ENCODE measurements at places on chromosomes 4 and X.

- no peaks in the 10 kb centered on the region for H3K27me3 ChIP-seq
- H3K36me3 ChIP-seq, result no peaks in the 10 kb centered on the region
- H3K4me1 ChIP-seq, result no peaks in the 10 kb centered on the region
- H3K4me3 ChIP-seq, result no peak overlapping the region
Observed at GRCh38 chr4:160318567-160319220, 1215.8 kb downstream of the RAPGEF2 start.

- no peak overlapping the region for H3K4me3 ChIP-seq
- peak overlapping the region; percentile 89 for H3K27ac ChIP-seq
- H3K27me3 ChIP-seq, result no peaks in the 10 kb centered on the region
- no peak for DNase-seq
- peaks cover 30% of the 10 kb centered on the region for H3K36me3 ChIP-seq
- peaks cover 46% of the 10 kb centered on the region for H3K4me1 ChIP-seq
Observed at GRCh38 chr4:38820329-38821061, 15.9 kb upstream of the TLR1 start.

DNA sequence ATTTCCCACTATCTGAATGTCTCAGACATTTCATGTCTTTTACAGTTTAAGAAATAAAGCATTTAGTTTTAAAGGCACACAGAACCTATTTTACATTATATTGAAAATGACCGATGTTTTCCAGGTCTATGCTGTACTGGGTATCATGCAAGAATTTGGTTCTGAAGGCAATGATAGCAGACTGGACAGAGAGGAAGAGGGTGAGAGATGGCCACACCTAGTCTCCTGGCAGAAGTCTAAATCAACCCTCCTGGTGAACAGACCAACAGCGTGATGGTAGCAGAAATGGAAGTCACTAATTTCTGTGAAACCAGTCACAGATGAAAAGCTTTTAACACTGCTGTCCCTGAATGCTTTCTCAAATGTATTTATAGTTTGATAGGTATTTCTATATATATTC is 41.9 kb downstream of the MID1 start:
- peaks cover 3% of the 10 kb centered on the region for H3K27me3 ChIP-seq
- no peak overlapping the region for H3K27ac ChIP-seq
- no peaks in the 10 kb centered on the region for H3K36me3 ChIP-seq
- DNase-seq, result no peak
- no peaks in the 10 kb centered on the region for H3K4me1 ChIP-seq

DNA sequence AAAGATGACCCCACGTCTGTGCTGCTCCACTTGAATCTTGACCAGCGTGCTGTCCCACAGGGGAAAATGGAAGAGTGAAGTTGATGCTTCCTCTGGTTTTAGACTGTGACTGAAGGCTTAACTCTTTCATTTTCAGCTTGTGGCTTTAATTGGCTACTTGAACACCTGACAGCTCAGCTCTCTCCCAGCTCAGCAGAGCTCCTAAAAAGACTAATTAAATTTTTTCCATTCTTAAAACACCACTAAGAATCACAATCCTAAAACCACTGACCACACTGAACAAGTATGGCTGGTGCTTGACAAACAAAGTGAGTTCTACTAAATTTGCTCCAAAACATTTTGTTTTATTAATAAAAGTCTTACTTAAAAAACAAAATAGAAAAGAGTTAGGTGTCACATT is 71.7 kb downstream of the SRPX start:
- peaks cover 8% of the 10 kb centered on the region for H3K27me3 ChIP-seq
- H3K36me3 ChIP-seq, result no peaks in the 10 kb centered on the region
- DNase-seq, result no peak
- H3K27ac ChIP-seq, result no peak overlapping the region
- H3K4me1 ChIP-seq, result no peaks in the 10 kb centered on the region
- H3K4me3 ChIP-seq, result no peak overlapping the region

GRCh38 chrX:39720945-39721344 is 376.8 kb downstream of the BCOR start:
- H3K4me1 ChIP-seq, result peaks cover 2% of the 10 kb centered on the region
- no peaks in the 10 kb centered on the region for H3K36me3 ChIP-seq
- no peak overlapping the region for H3K4me3 ChIP-seq
- no peak overlapping the region for H3K27ac ChIP-seq
- peaks cover 7% of the 10 kb centered on the region for H3K27me3 ChIP-seq
- DNase-seq, result no peak

GRCh38 chr4:65696436-65696835 is 26.1 kb upstream of the EPHA5 start:
- H3K27ac ChIP-seq, result no peak overlapping the region
- H3K36me3 ChIP-seq, result no peaks in the 10 kb centered on the region
- H3K4me3 ChIP-seq, result no peak overlapping the region
- no peaks in the 10 kb centered on the region for H3K27me3 ChIP-seq

- H3K4me1 ChIP-seq, result peaks cover 10% of the 10 kb centered on the region
- no peak for DNase-seq
- H3K4me3 ChIP-seq, result no peak overlapping the region
- H3K27me3 ChIP-seq, result no peaks in the 10 kb centered on the region
Observed at GRCh38 chrX:123854329-123854728, 5.5 kb upstream of the XIAP start.

GRCh38 chr4:134343081-134343480 is 141.5 kb upstream of the PABPC4L start:
- no peaks in the 10 kb centered on the region for H3K36me3 ChIP-seq
- no peak overlapping the region for H3K4me3 ChIP-seq
- H3K27me3 ChIP-seq, result no peaks in the 10 kb centered on the region
- H3K4me1 ChIP-seq, result no peaks in the 10 kb centered on the region
- no peak for DNase-seq

DNA sequence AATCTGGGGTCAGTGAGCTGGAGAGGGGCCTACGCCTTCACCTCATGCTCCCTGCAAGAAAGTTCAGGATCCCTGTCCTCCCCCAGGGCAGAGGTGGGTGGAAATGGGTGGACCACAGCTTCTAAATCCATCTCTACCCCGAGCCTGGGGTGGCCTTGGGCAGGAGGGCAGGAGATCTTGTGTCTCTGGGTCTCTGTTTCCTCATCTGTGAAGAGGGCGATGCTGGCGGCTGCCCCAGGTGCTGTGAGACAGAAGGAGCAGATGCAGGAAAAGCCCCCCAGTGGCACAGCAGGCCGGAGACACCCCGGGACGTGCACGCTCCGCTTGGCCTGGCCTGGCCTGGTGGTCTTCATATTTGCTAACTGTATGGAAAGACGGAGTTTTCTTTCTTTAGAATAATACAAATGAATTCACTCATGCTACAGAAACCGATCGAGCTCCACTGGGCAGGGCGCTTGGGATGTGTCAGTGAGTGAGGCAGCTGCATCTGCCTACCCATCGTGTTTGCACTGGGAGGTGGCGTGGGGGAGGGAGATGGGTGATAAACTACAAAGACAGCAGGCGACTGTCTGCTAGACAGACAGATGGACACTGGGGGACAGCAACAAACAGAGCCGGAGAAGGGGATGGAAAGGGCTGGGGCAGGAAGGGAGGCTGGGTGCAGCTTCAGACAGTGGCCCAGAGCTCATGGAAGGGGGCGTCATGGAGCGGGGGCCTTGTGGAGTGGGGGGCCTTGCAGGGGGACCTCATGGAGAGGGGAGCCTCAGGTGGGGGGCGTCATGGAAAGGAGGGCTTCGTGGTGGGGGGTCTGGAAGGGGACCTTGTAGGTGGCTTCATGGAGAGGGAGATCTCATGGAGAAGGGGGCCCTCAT is 136.2 kb downstream of the CPZ start:
- H3K27ac ChIP-seq, result no peak overlapping the region
- DNase-seq, result no peak
- no peaks in the 10 kb centered on the region for H3K4me1 ChIP-seq
- H3K4me3 ChIP-seq, result no peak overlapping the region
- peaks cover 4% of the 10 kb centered on the region for H3K27me3 ChIP-seq

GRCh38 chr4:55838952-55839351 is 14.5 kb upstream of the EXOC1 start:
- DNase-seq, result no peak
- H3K36me3 ChIP-seq, result no peaks in the 10 kb centered on the region
- peaks cover 23% of the 10 kb centered on the region for H3K27me3 ChIP-seq
- H3K4me3 ChIP-seq, result no peak overlapping the region

DNA sequence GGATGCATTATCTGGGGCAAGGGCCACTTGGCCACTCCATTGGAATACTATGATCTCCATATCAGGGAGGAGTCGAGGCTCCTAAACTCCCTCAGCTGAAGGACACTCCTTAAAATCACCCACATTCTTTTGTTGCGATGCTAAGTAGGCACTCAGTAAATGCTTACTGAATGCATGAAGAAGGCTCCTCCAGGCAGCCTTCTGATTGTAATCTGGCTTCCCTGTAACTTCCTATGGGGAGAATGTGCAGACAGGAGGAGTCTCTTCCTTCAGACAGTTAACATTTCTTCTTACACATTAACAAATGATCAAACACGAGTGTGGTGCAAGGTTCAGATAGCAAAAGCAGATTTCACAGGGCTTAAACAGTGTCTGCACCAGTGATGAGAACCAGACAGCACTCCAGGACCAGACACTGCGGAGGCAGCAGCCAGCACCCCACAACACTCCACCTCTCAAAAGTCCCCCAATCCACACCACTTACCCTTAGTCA is 21.4 kb upstream of the USO1 start:
- no peaks in the 10 kb centered on the region for H3K27me3 ChIP-seq
- no peak for DNase-seq
- no peak overlapping the region for H3K4me3 ChIP-seq
- peaks cover 13% of the 10 kb centered on the region for H3K4me1 ChIP-seq
- no peaks in the 10 kb centered on the region for H3K36me3 ChIP-seq

GRCh38 chr4:19636451-19636850 is 615.3 kb upstream of the SLIT2 start:
- no peak for DNase-seq
- H3K27ac ChIP-seq, result no peak overlapping the region
- no peak overlapping the region for H3K4me3 ChIP-seq
- no peaks in the 10 kb centered on the region for H3K27me3 ChIP-seq
- H3K4me1 ChIP-seq, result no peaks in the 10 kb centered on the region
- H3K36me3 ChIP-seq, result no peaks in the 10 kb centered on the region
